CD8-positive, alpha-beta T cell (primary cell): ENCODE measurements at places on chromosomes 4 and X.

GRCh38 chrX:138691186-138691585, 20.3 kb downstream of the FGF13 start:
- DNase-seq: no peak

GRCh38 chrX:10109695-10110094, 47.1 kb upstream of the CLCN4 start:
- DNase-seq: no peak

DNA sequence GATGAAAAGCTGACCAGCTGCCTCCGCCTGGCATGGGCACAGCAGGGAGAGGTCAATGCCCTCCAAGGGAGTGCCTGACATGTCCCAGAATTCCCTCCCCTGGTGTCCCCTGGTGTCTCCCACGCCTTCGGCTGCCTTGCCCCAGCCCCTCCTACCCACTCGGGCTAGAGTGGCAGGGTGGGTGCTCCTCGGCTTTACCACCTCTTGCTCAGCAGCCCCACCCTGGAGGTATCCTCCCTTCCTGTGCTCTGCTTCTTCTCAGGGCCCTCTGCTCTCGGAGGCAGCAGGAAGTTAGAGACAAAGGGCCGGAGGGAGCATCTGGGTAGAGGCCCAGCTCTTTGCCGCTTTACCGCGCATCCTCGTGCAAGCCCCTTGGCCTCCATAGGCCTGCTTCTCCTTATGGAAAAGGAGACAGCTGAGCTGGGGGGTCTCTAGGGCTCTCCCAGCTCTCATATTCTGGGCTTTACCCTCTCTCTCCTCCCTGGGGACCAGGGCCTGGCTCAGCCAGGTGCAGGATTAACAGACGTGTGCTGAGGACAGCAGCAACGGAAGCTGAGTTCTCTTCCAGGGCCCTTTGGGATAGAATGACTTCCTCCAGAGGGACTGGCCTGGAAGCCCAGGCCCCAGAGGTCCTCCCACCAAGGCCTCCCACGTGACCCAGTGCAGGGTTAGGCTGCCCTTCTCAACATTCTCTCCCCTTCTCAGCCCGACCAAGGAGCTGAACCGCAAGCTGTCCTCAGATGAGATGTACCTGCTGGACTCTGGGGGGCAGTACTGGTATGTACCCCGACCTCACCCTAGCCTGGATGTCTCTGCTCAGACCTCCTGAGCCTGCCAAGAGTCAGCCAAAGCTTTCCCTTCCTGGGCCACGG, 17.2 kb downstream of the XPNPEP2 start:
- no peak for DNase-seq

DNA sequence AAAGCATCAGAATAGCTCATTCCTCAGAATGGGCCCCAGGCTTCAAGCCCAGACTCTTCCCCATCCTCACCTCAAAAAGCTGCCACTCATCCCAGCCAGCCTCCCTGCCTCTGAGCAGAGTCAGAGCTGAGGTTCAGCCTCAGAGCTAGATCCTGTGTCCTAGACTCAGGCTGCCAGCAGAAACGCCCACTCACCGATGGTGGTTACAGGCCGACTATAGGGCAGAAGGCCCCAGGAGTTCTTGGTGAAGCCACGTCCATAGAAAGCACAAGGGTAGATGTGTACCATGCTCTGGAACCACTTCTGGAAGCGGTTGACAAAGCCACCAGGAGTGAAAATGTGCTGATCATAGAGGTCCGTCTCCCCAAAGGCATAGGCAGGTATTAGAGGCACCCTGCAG, 7.7 kb downstream of the AWAT2 start:
- peak; percentile 27 for DNase-seq

DNA sequence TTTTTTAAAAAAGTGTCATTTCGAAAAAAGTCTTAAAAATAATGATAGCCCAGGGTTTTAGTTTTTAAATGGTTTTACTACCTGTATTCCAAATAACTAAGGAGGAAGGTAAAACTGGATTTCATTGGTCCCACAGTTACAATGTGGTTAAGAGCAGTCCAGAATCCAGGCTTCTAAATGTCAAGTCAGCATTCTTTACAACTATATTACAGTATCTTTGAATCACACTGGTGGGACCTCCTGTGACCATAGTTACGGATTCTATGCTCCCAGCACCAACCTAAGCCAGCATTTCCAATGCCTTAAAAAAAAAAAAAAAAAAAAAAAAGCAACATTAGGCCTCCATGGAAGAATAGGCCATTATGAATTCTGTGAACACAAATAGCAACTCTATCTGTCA, 6.2 kb downstream of the TIGD4 start:
- DNase-seq: no peak

GRCh38 chrX:262381-262909, 18.7 kb upstream of the PLCXD1 start:
- no peak for DNase-seq

DNA sequence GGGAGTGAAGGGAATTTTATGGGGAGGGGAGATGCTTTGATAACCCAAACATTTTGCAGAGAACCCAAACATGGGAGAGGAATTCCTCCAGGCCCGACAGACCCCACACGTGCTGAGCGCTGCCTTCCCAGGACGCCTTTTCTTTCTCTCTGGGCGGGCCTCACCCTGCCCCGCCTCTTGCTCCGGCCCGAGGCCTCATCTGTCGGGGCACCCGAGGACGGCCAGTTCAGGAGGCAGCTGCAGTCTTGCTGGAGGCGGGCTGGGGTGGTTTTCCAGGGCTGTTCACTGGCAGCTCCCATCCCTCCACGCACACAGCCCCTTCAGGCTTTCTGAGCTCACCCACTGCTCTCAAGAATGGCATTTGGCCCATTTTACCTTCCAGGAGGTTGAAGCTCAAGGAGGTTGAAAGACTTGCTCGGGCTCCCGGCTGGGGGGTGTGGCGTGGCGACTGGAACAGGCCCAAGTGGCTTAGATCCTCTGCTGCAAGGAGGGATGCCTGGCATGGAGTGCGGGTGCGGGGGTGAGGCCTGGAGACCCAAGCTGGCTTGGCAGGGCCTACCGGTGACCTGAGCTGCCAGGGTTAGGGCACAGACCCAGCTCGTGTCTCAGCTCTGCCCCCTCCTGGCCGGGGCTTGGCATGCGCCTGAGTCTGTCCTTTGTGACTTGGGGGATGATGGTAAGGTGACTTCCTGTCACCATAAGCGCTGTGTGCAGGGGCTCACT, 99.2 kb downstream of the PSAPL1 start:
- no peak for DNase-seq

- peak; percentile 30 for DNase-seq
Measured at GRCh38 chr4:76896614-76897535, 1.1 kb downstream of the SOWAHB start.

DNA sequence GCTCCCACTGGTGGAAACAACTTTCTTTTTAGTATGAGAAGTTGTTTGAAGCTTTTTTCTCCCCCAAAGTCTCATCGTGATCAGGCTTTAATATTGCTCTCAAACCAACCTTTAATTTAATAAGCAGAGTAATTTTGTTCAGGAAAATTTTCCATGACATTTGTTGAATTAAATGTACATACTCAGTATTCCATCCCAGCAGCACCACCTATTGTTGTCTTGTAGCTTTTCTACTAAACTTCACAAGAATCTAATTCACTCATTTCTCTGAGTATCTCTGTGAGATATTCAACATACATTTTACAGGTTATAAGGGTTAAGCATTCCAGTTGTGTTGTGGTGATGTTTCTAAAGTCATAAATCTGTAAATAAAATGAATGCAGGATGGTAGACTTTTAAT, 218.3 kb upstream of the HAND2 start:
- DNase-seq: no peak

DNA sequence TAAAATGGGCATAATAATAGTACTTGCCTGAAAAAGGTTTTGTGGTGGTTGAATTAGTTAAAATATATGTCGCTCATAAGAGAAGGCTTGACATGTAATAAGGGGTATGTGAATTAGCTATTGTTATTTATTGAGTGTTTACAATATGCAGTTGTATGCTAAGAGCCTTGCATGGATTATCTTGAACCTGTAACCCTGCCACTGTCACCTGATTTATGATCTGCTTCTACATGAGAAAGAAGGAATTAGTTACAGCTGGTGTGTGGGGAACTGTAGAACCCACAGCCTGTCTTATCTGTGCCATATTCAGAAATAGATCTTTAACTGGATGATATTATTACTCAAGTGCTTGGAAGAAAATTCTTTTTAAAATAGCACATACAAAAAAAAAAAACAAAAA, 227.7 kb downstream of the LDB2 start:
- no peak for DNase-seq

GRCh38 chrX:39930786-39931528, 166.8 kb downstream of the BCOR start:
- no peak for DNase-seq
